Activated CD8-positive, alpha-beta memory T cell treated with anti-CD3 and anti-CD28 coated beads for 48 hours (primary cell): ENCODE measurements at places on chromosomes 16 and 17.

DNA sequence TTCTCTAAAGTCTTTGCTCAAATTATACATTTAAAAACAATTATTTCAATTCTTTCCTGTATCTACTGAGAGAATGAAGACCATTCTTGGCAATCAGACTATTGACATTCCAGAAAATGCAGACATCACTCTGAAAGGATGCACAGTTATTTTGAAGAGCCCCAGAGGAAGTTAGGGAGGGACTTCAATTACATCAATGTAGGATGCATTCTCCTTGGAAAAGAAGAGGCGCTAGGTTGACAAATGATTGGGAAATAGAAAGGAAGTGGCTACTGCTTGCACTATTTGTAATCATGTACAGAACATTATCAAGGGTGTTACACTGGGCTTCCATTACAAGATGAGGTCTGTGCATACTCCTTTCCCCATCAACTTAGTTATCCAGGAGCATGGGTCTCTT lies 74.3 kb downstream of the SSH2 start:
- no peak for DNase-seq

DNA sequence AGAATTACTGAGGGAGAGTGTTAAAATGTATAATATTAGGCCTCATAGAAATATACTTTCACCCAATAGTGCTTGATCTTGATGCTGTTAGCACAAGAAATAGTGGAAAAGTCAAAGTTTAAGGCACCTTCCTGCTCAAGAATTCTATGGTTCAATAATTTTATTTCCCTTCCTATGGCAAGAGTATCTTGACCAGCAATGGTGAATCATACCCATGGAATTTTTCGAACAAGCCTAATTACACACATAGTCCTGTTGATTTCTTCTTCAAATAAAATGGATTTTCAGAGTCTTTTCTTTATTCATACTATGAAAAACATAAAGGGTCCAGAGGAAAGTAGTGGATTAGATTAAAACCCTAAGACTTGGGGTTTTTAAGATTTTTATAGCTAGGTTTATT lies 810.6 kb downstream of the CDH11 start:
- no peak for DNase-seq

GRCh38 chr16:55668340-55669281 lies 12.8 kb downstream of the SLC6A2 start:
- no peak for DNase-seq

- DNase-seq, result no peak
Measured at GRCh38 chr17:47967607-47968252, 3.2 kb upstream of the CDK5RAP3 start.

DNA sequence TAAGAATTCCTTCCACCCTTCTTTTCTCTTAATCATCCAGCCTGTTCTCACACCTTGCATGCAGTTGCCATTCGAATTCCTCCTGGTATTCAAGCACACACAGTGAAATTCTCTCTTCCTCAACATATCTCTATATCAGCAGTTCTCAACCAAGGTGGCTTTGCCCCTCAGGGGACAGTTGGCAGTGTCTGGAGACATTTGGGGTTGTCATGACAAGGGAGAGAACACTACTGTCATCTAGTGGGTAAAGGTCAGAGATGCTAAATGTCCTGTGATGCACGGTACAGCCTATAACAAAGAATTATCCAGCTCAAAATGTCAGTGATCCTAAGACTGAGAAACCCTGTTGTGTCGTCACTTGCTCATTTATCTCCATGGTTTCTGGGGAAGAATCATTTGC lies 94.8 kb upstream of the CPHXL start:
- DNase-seq, result no peak

- DNase-seq, result no peak
Measured at GRCh38 chr17:44628243-44629188, 27.8 kb upstream of the MEIOC start.

DNA sequence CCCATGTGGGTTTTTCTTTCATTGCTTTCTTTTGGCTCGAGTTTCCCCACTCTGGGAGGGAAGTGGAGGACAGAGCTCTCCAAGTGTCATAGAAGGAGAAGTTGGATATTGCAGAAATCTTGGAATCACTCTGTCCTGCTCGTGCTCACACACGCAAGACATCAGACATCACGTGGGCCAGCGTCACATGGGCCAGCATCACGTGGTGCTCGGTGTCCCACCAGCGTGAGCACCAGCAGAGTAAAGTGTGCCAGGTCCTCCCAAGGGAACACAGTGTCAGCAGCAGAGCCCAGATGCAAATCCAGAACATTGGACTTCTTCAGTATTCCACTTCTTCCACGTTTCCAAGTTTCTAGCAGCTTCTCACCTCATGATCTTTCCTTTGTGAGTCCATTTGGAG lies 327.0 kb downstream of the FOXL1 start:
- no peak for DNase-seq

- DNase-seq, result no peak
Measured at GRCh38 chr17:71667661-71668060, 453.2 kb upstream of the SOX9 start.

DNA sequence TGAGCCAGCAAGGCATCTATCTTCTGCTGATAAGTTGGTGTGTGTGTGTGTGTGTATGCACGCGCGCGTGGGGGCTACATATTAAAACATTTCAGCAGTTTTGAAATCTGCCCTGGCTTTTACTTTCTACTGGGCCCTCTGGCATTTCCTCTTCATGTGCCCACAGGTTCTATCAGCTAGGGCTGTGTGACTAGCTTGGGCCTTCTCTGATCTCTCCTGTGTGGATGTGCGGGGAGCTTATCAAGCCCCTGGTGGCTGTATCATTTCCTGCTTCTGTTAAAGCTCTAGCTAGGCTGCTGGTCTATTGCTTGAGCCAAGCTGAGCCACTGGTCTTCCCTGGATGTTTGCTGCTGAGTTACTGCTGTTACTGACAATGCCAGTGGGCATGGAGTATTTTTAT lies 132.5 kb downstream of the AATF start:
- DNase-seq, result no peak

GRCh38 chr17:44972953-44973352 lies 4.8 kb upstream of the C1QL1 start:
- no peak for DNase-seq

GRCh38 chr17:63587770-63588169 lies 12.9 kb upstream of the TACO1 start:
- DNase-seq, result no peak

DNA sequence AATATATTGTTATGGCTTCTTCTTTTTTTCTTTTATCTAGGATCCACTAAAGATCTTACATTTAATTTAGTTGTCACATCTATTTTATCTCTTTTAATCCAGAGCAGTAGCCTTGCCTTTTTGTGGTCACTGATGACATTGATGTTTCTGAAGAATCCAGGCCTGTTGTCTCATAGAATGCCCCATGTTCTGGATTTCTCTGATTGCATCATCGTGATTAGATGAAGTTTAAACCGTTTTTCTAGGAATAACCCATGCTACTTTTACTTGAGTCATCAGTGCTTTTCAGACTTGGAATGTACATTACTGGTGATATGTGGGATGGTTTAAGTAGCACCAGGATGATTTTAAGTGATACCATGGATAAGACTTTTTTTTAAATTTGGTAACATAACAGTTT lies 106.4 kb upstream of the CES5A start:
- DNase-seq, result no peak

GRCh38 chr17:70144260-70144846 lies 25.0 kb upstream of the KCNJ2 start:
- DNase-seq, result no peak

- no peak for DNase-seq
Measured at GRCh38 chr16:14399378-14400284, 230.4 kb downstream of the PARN start.

- DNase-seq, result no peak
Measured at GRCh38 chr16:595942-596735, 6.3 kb downstream of the RAB40C start.

DNA sequence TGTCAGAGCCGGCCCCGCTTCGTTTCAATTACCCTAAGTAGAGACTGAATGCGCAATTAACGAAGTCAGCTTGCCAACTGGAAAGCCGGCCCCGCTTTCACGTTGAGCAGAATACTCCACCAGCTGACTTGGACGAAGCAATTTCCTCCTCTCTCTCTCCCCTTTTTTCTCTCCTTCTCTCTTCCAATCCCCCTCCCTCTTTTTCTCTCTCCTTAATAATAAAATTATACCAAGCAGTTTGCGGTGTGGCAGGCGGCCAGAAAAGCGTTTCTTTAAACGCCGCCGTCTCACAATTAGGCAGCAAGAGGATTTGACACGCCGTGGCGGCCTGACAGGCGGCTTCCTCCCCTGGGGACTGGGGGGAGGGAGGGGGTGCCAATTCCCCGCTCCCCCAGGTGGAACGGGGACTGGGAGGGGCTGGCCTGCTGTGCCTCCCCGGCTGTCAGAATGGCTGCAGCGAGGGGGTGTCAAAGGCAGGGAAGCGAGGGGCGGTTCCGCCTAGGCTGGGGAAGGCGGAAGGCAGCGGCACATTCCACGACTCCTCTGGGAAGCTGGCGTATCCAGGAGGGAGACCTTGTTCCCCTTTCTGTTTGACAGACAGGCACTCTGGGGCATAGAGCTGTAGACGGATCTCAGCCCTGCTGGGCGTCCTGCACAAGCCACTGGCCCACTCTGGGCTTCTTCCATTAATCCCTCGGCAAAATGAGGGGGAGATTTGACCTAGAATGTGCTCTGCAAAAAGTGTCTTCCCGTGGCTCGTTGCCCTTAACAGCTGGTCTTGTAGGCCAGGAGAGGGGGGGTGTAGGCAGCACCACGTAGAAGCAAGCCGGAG lies 52.7 kb downstream of the SREBF1 start:
- DNase-seq, result no peak

GRCh38 chr16:75931043-75931442 lies 204.8 kb upstream of the CPHXL start:
- DNase-seq, result no peak

GRCh38 chr17:82287868-82288801 lies 14.6 kb upstream of the CSNK1D start:
- DNase-seq, result no peak

DNA sequence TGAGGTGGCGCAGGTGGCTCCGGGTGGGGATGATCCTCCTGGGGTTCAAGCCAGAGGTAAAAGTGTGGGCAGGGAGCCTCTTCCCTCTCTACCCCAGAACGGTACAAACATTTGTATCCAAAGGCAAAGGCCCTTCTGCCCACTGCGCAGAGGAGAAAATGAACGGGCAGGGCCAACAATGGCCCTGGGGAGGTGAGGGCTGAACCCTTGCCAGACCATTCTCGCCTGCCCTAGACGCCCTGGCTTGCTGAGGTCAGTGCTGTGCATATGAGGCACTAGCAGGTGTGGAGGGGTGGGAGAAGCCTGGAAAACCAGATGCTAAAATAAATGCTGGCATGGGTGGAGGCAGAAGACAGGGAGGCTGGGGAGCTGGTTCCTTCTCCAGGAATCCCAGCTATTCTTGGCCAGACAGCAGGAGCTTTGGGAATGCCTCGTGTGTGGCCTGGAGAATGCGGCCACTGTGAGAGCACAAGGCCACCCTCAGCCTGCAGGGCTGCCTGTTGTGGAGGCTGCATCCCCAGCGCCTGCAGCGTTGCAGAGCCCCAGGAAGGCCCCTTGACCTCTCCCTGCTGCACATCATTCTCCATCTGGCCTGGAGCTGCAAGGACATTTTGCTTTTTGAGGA lies 4.5 kb downstream of the C17orf50 start:
- no peak for DNase-seq

DNA sequence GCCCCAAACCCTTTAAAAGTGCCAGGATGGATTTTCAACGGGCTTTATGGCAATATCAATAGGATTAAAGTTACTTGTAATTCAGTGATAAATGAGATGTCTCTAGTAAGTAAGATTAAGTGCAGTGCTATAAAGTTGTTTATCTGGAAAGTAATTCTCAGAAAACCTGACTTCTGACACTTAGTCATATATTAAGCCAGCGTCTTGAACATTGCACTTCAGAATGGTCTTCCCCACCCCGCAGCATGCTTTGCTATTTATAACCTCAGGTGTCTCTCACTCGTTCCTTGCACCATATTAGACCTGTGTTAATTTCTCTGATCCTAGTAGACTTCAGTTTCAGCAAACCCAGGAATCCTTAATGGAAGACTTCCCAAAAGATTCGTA lies 2.1 kb upstream of the MAF start:
- DNase-seq, result no peak

DNA sequence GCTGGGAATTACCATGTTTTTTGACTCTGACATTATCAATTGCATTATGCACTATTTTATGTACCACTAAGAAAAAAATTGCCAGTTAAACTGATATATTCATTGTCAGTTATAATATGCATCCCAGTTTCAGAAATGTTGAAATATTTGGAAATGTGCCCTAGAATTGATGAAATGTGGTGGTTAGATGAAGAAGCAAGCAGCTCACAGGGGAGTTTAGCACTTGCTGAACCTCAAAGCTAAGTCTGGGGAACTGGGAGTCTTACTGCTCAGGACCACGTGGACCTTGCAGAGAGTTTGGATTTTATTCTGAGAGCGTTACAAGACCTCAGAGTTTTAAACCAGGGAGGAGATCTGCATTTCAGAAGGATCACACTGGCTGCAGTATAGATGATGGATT lies 67.9 kb downstream of the TNRC6C start:
- no peak for DNase-seq

DNA sequence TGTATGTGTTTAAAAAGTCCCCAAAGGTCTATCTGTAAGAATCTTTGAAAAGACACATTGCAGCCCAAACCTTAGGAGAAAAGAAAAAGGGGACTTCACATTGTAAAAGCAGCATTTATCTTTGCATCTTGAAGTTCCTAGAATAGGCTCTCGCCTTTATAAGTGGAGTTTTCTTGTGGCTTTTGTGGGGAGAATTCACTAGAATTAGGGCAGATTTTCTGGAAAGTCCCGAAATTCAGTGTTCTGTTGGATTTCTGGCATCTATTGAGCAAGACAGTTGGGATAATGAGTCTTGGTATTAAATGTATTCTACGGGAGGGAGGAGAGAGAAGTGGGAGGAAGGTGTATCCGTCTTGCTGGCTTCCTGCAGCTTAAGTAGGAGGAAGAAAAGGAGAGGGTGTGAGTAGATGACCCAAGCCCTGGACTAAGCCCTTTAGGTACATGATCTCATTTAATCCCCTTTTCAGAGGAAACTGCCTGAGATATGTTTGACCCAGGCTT lies 62.6 kb downstream of the PRKCA start:
- no peak for DNase-seq

- peak; percentile 57 for DNase-seq
Measured at GRCh38 chr17:1122533-1123392, 57.0 kb downstream of the ABR start.

- DNase-seq, result no peak
Measured at GRCh38 chr16:55571191-55571897, 4.9 kb downstream of the CAPNS2 start.

- DNase-seq, result no peak
Measured at GRCh38 chr16:48539485-48540221, 70.3 kb downstream of the N4BP1 start.
